ENCODE measurements at places on chromosomes 4 and X.

GRCh38 chrX:16440446-16440845, 209.5 kb upstream of the S100G start:
- peak; percentile 26 for DNase-seq

DNA sequence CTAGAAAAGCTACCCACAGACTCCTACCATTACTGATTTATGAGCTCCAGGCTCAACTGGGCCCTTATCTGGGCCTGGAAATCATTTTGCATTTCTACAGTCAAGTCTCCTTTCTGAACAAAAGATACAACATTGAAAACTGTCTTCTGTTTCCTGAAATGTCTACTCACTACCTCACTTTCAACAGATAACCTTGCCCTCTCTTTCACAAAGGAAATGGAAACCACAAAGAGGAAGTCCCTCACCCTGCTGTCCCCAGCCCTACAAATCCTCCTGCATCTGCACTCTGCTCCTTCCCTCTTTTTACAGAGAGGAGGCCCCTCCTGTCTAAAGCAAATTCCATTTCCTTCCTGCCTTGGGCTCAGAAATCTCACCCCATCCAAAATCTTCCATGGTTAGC, 24.8 kb upstream of the CYBB start:
- DNase-seq: no peak

DNA sequence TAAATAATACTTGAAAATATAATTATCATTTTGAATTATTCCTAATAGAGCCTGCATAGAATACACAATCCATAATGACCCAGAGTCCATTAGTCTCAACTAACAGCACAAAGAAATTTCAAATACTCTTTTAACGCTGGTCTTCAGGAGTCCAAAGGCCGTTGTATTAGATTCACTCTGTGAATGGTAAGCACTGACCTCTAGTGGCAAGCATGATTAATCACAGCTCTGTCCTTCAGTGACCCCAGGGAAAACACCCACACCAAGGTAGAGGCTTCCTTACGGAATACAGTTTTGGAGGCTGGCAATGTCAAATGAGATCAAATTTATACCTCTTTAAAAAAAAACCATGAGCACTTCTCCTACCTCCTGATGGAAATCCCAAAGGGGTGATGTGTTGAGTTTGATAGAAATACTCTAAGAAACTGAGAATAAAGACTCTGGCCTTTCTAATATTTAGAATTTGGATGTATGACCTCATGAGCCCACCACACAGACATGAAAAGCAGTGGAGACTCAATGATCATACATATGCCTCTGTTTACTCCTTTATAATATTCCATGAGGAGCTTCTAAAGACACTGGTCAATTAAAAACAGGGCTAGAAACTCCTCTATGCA, 147.2 kb upstream of the DKK2 start:
- DNase-seq: peak; percentile 68

GRCh38 chrX:70444946-70445656, 466 bp downstream of the DLG3 start:
- DNase-seq: no peak
